Stimulated activated CD4-positive, alpha-beta T cell treated with anti-CD3 and anti-CD28 coated beads, Interleukin-4, amount 100 ng/mL, for 24 hours (primary cell): ENCODE measurements at places on chromosomes 16 and 17.
A peak's percentile ranks its signal among the peaks of the same experiment; 100 is the strongest.

DNA sequence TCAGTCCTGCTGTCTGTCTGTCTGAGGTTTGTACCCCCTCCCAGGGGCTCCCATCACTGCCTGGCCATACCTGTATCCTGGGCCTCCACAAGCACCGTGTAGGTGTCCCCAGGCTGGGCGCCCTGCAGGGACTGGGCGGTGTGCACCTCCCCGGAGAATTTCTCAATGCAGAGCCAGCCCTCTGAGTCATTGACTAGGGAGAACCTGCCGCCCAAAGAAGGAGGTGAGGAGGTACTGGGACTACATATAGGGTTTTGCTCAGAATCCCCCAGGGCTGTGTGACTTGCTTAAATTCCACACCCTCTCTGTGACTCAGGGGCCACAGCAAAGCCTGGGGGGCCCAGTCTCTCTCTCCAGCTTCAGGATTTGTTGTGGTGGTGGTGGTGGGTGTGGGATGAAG lies 7.6 kb downstream of the CDH16 start:
- no peak for DNase-seq

DNA sequence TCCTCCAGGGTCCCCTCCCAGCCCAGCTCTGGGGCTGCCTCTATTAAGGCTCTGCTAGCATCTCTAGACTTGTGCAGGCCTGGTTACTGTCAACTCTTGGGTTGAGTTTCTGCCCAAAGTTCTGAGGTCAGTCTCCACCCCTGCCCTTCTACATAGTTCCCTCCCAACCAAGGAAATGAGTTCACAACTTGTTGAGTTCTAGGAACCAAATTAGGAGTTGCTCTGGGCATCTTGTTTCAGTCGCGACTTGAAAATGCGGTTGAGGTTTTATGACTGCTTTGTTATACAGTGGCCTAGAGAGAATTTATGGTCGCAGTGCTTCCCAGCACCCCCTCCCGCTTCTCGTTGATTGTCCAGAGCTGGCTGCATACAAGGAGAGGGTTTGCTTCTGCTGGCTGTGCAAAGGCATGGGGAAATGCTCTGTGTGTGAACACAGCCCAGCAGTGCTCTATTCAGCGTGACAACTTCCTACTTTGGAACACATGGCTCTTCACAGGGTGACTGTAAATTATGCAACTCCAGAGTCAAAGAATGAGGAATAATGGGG lies 20.2 kb downstream of the GNAO1 start:
- no peak for DNase-seq

- peak; percentile 37 for DNase-seq
Measured at GRCh38 chr17:76384987-76385891, 830 bp downstream of the SPHK1 start.

- no peak for DNase-seq
Measured at GRCh38 chr17:7656958-7657609, 6.4 kb downstream of the ATP1B2 start.

GRCh38 chr17:76407509-76407908 lies 23.1 kb downstream of the SPHK1 start:
- no peak for DNase-seq

- DNase-seq, result no peak
Measured at GRCh38 chr16:88692861-88693260, 6.6 kb upstream of the SNAI3 start.

GRCh38 chr16:69691980-69692911 lies 34.1 kb downstream of the NQO1 start:
- DNase-seq, result no peak

- DNase-seq, result peak; percentile 90
Measured at GRCh38 chr16:714558-715476, at the start of gene METRN. Gene METRN, plus strand, starts transcription at chr16:715118. Its CDS starts 172 bp downstream, at chr16:715290.

DNA sequence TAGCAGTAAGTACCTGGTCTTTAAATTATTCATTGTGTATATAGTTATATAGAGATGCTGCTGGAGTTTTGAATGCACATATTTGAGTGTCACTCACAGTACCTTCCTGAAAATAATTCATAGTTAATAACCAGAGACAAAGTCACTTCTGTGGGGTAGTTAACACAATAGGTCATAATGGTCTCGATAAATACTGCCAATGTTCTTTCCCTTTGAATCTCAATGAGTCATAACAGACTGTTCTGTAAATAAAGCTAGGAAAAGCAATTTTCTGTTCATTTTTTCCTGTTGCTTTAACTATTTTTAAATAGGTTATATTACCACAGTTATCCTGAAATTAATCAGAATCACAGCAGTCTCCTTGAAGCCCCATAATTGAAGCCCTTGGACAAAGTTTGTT lies 87.2 kb downstream of the MAP2K4 start:
- DNase-seq, result no peak

- DNase-seq, result no peak
Measured at GRCh38 chr16:81866820-81867440, 87.8 kb downstream of the PLCG2 start.

DNA sequence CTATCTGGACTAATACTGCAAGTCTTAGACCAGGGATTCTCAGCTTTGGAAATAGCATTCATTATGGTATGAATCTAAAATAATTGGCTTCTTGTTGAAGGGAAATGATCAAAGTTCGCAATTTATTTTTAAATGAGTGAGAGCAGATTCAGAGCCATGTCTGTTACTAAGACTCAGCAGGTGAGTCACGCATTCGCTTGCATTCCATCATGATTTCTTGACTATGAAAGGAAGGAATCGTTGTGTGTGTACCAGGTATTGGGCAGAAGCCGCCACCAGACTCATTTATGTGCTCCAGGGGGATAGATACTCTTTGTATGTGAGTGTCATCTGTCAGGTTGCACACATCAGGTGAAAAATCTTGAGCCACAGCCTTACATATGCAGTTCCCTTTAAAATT lies 10.8 kb downstream of the GSG1L2 start:
- DNase-seq, result no peak

GRCh38 chr17:54029986-54030385 lies 207.3 kb downstream of the KIF2B start:
- DNase-seq, result no peak

DNA sequence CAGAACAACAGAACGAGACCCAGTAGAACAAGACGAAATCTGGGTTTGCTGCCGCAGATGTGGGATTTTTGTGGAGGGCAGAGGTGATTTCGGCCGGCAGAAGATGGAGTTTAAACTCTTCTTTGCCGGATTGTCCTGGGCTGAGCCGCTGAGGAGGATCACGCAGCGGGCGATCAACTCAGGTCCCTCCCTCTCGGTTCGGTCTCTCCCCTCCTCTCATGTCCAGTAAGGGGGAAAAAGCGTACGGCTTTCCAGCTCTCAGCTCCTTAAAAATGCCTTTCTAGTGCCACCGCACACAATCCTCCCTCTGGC lies 2.5 kb downstream of the PHF12 start:
- DNase-seq, result no peak

- no peak for DNase-seq
Measured at GRCh38 chr17:15255713-15256454, 9.2 kb downstream of the PMP22 start.

DNA sequence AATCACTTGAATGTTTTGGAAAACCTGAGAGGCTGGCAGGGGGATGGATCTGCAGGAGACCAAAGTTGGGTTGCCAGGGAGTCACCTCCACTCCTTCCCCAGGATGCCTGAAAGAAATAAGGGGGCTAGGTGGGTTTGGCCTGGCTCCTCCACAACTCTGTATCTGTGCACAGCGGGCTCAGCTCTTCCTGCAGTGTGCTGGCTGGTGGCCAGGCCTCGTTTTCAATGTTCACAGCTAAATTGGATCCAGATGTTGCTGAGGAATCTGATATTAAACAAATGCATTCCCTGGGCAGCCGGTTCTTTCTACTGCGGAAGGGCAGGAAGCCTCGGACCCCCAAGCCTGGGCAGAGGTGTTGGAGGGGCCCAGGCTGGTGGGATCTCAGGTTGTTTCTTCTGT lies 106.2 kb downstream of the N4BP1 start:
- no peak for DNase-seq

DNA sequence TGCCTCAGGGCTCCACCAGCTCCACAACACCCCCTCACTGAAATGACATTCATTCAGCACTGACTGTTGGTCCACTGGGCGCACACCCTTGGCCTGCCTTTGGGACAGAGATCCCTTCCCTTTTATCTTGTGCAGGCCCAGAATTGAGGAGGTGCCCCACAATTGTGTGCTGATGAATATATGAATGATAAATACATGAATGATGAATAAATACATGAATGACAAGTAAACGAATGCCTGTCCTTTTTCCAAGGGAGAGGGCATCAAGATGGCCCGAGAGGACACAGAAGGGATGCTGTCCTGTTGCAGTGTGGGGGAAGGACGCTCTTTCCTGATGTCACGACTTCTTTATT lies 5.7 kb downstream of the CCR7 start:
- DNase-seq, result no peak

DNA sequence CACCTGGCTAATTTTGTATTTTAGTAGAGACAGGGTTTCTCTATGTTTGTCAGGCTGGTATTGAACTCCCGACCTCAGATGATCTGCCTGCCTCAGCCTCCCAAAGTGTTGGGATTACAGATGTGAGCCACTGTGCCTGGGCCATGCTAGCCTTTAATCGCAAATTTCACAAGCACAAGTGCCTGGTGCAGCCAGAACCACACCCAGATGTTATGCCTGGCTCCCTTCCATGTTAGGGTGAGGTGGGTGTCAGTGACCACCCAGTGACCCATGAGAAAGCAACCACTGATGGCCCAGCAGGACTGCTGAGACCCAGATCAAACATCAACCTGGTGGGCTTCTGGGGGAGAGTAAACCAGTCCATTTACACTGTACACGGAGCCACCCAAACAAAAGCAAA lies 241.9 kb downstream of the CDH11 start:
- no peak for DNase-seq

DNA sequence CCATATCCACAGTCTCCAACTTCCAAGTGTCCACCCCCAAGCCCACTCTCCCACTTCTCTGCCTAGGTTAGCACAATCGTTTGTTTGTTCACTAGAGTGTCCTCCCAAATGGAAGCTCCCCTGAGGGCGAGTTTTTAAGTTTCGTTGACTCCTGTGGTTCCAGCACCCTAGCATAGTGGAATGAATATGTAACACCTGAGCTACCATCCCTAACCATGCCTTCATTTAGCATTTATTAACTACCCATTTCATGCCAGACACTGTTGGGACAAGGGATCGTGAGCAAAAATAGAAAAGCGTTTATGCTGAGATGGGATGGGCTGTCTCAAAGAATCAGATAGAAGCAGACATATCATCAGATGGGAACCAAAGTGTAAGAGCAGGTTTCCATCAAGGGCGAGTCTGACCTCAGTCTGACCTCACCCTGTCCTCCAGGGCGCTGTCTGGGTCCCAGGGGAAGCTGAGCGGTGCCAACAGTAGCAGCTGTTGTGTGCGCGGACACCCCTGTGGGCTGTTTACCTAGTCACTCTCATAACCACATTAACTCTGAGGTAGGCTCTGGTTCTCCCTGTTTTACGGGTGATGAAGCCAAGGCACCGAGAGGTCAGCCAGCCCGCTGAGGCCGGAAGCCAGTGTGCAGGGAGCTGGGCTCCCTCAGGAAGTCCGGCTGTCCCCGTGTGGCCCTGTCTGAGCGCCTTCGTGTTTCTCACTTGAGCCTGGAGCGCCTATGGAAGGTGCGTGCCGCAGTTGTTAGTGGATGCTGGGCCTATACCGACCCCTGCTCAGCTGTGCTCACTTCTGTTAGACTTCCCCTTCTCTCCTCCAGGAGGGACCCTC lies 6.2 kb downstream of the CNP start:
- no peak for DNase-seq

GRCh38 chr16:59478838-59479237 lies 744.7 kb upstream of the GOT2 start:
- DNase-seq, result no peak

DNA sequence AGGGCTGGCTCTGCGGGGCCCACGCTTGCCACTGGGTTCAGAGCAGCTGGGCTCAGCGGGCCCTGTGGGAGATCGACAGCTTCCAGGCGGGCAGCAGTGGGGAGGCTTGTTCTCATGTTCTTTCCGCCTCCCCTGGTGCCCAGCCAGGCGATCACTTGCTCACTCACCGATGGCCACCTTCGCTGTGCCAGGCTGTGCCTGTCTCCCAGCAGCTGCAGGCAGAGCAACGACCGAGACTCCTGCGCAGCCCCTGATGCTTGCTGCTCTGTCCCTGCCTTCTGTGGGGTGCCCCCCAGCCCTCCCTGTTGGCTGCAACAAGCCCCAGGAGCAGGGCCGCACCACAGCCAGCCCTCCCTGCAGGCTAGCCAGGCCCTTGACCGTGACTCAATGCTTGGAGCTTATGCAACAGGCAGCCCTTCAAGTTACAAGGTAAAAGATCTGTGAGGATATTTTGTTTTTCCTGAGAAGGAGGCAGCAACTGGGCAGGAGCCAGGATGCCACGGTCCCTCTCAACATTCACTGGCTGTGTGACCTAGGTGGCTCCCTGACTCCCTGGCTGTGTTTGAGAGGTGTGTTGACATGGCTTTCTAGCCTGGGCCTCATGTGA lies 9.6 kb upstream of the SPNS2 start:
- no peak for DNase-seq

GRCh38 chr16:80033783-80034468 lies 433.4 kb upstream of the MAF start:
- no peak for DNase-seq

GRCh38 chr16:9723136-9723535 lies 459.1 kb downstream of the GRIN2A start:
- no peak for DNase-seq

DNA sequence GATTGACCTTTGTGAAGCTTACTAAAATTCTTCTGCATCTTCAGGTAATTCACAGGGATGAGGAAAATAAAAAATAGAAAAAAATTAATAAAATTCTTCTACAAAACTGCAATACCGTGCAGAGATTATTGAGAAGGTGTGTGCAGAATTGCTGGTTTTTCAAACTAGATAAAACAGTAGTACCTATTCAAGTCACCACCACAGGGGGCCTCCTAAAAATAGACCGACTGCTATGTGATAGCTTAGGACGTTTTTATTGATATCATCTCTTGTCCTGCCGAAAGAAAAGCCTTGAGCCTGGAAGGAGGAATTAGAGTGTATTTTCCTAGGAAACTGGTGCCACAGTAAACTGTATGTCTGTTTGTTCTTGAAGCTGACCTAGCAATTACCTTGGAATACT lies 325.9 kb downstream of the ZFHX3 start:
- DNase-seq, result no peak

DNA sequence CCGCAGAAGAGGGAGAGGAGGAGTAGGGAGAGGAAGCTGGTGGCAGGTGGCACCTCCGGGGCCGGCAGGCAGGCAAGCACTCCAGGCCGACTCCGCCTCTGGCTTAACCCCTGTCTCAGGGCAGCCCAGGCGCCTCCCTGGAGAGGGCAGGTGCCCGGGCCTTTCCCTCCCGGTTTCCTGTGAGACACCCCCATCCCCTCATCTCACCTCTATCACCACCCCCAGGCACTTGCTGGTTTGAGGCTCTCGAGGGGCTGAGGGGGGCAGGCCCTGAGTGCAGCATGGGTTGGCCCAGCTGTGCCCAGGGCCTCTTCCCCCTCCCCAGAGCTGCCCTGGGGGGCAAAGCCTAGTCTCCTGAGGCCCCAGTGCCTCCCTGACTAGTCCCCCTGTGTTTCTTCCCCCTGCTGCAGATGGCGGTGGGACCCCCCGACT lies 6.0 kb downstream of the DOC2A start:
- no peak for DNase-seq

GRCh38 chr16:2497116-2497630 lies 16.6 kb upstream of the ATP6V0C start:
- DNase-seq, result no peak

- no peak for DNase-seq
Measured at GRCh38 chr17:59483860-59484259, 81.5 kb upstream of the DHX40 start.
